Breast epithelium (tissue), 4 donors: ENCODE measurements at places on chromosomes 6 and 20. TPM values are rescaled to one million over a fixed set of nuclear protein-coding genes. Genes with fewer than 3 reads are reported as not detected.

DNA sequence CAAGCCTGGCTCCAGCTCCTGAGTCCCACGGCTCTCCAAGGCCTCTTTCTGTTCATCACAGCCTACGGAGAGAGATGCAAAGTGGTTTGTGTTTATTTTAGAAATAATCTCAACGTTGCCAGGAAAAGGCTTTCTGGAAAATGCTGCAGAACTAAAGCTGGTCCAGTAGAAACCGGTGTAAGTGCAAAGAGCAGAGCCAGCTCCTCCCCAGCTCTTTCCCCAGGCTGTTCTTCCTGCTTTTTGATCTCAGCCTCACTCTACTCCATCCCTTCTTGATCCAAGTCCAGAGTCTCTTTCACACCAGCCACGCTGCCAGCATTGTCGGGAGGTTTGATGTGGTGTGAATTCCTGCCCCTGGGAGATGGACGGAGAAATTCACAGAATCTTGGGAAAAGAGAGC lies 69.8 kb downstream of the TMEM170B start:
- DNase-seq: peak; percentile 39
- peak overlapping the region; percentile 72 for H3K27ac ChIP-seq
- no peaks in the 10 kb centered on the region for H3K27me3 ChIP-seq
- H3K4me3 ChIP-seq: peak overlapping the region; percentile 31
- H3K36me3 ChIP-seq: no peaks in the 10 kb centered on the region

LBP gene
- 0.73 TPM for total RNA-seq

- no peak overlapping the region for H3K27ac ChIP-seq
- H3K36me3 ChIP-seq: no peaks in the 10 kb centered on the region
- H3K27me3 ChIP-seq: no peaks in the 10 kb centered on the region
- DNase-seq: no peak
These were observed 117.8 kb upstream of the NXT1 start for GRCh38 chr20:23232679-23233308.

SNAI1 gene
- total RNA-seq: 0.80 TPM

TCP11 gene
- total RNA-seq: 0.66 TPM

DNA sequence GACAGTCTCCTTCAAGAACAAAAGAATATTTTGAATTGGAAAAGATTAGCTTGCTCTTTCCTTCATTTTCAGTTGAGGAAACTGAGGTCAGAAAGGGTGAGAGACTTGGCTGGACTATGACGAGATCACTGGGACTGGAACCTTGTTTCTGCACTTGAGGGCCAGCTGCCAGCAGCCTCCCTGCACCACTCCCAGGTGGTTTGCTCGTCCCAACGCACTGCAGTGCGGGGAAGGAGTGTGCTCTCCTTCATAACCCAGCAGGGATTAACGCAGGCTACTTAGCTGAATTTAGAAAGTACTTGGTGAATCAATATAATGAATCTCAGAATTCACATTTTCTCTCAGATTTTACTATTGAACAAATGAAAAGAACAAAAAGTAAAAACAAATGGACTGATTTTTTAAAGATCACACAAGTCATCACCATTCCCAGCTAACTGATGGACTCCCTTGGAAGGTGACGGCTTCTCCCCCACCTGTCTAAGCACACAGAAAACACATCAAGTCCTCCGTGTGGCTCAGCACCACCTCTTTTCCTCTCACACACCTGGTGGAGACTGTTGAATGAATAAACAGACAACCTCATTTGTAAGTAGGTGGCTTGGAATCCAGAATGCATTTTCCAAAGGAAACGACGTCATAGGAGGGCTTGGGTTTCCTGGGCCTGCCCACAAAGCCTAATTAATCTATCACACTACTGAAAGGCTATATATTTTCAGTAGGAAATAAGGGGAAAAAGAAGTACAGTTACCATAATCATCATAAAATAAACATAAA lies 121.0 kb downstream of the QRSL1 start:
- H3K4me1 ChIP-seq: no peaks in the 10 kb centered on the region
- no peak for DNase-seq
- H3K36me3 ChIP-seq: no peaks in the 10 kb centered on the region
- H3K4me3 ChIP-seq: no peak overlapping the region
- no peaks in the 10 kb centered on the region for H3K27me3 ChIP-seq

- no peak for DNase-seq
- H3K4me3 ChIP-seq: no peak overlapping the region
- no peaks in the 10 kb centered on the region for H3K27me3 ChIP-seq
These were observed 16.0 kb upstream of the TAAR1 start for GRCh38 chr6:132675002-132675401.

- H3K36me3 ChIP-seq: no peaks in the 10 kb centered on the region
- H3K4me3 ChIP-seq: no peak overlapping the region
- no peaks in the 10 kb centered on the region for H3K27me3 ChIP-seq
- peak overlapping the region; percentile 40 for H3K27ac ChIP-seq
These were observed 45.2 kb downstream of the HDGFL1 start for GRCh38 chr6:22614547-22614946.

THEMIS gene
- 1.3 TPM for total RNA-seq
